ENCODE measurements at places on chromosomes 6 and 20. TPM values are rescaled to one million over a fixed set of nuclear protein-coding genes. Genes with fewer than 3 reads are reported as not detected.

DNMT3B gene
- total RNA-seq: 6.5 TPM

- DNase-seq: no peak
These were observed 126.0 kb downstream of the SCML4 start for GRCh38 chr6:107698146-107698545.

DNA sequence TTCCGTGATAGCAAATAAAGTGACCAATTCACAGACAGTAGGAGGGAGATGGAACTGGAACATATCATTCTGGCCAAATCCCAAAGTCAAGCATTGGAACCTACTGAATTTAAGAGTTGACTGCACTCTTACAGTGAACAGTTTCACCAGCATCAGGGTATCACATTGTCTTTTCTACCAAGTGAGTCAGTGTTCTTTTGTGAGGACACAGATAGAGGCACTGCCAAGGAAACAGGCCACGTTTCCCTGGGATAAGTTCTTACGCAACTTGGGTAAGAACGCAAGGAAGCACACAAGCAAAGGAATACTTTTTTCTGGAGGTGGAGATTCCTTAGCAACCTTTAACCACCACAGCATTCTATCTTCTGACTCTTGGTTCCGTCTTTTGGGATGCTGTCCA is 28.6 kb upstream of the ENPP5 start:
- DNase-seq: no peak

- no peak for DNase-seq
These were observed 74.6 kb downstream of the SAMD3 start for GRCh38 chr6:130148181-130148580.

ANGPT4 gene
- total RNA-seq: not detected

EBF4 gene
- 11.8 TPM for total RNA-seq

Data from frontal cortex (tissue), 4 donors.